ENCODE measurements at places on chromosomes 7 and 10.

GRCh38 chr10:111482621-111483216, 405.9 kb downstream of the ADRA2A start:
- DNase-seq: no peak

- DNase-seq: no peak
Measured at GRCh38 chr7:143318661-143319060, 2.8 kb downstream of the CLCN1 start.

DNA sequence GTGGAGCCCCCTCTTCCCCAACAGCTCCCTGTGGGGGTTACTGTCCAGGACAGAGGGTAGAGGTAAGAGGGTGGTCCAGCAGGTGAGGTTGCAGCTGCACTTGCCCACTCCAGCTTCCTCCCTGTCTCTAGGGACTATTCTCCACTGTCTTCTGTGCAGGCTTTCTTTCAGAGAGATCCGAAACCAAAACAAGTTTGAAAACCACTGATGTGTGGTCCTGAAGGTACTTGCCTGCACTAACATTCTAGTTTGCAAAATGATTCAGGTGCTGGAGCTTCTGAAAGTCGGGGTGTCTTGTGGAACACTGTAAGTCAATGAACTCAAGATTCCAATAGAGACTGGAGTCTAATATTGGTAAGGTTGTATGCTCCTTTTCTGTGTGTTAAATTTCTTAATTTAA, 63.1 kb downstream of the BLNK start:
- no peak for DNase-seq

GRCh38 chr10:29806350-29806788, 171.6 kb upstream of the SVIL start:
- DNase-seq: no peak

DNA sequence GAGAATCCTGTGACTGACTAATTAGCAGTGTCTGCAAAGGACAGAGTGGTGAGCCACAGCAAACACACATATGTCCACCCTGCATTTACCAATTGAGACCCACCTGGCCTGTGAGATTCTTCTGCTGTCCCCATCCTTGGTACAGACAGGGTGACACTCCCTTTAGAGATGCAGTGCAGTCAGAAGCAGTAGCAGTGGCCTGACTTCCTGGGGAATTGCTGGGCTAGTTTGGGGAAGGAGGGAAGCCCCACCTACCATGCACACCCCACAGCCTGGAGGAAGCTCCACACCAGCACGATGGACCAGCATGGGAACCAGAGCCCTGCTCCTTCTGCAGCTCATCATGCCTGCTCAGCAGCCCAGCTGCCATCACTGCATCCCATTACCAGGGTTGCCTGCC, 924.9 kb upstream of the ZNF722 start:
- no peak for DNase-seq

DNA sequence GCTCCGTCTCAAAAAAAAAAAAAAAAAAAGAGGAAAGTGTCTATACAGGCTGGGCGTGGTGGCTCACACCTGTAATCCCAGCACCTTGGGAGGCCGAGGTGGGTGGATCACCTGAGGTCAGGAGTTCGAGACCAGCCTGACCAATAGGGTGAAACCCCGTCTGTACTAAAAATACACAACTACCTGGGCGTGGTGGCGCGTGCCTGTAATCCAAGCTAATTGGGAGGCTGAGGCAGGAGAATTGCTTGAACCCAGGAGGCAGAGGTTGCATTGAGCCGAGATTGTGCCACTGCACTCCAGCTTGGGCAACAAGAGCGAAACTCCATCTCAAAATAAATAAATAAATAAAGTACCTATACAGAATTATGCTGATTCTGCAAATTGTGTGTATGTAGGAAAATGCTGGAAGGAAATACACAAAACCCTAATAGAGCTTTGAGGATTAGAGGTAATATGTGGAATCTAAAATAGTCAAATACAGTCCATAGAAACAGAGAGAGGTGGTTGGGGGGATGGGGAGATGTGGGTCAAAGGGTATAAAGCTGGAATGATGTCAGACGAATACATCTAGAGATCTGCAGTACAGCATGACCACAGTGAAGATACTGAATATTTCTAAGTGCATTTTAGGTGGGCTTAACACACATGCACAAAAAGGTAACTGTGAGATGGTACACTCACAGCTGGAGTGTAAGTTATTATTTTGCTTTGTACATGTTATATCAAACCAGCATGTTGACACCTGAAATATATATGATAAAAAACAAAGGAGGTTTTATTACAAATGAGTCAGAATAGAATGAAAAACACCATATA, 174.5 kb upstream of the KLF14 start:
- no peak for DNase-seq

DNA sequence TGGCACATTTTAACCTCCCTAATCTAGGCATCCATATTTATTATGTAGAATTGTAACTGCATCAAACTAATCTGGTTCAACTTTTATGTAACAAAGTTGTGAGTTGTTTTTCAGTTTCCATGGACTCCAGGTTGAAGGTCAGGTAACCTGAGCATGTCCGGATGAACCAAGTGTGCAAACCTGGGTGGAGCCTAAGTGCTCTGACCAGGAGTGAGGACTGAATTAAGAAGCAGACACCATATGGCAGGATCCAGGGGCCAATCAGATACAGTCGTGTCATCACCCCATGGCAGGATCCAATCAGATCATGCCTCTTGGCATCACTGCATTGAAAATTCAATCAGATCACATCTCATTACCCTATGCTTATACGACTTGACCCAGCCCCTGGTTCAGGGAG, 41.2 kb upstream of the PHYHIPL start:
- DNase-seq: no peak

- no peak for DNase-seq
Measured at GRCh38 chr7:122255454-122255853, 49.1 kb downstream of the FEZF1 start.

- no peak for DNase-seq
Measured at GRCh38 chr7:100132697-100133151, 6.0 kb downstream of the MBLAC1 start.

DNA sequence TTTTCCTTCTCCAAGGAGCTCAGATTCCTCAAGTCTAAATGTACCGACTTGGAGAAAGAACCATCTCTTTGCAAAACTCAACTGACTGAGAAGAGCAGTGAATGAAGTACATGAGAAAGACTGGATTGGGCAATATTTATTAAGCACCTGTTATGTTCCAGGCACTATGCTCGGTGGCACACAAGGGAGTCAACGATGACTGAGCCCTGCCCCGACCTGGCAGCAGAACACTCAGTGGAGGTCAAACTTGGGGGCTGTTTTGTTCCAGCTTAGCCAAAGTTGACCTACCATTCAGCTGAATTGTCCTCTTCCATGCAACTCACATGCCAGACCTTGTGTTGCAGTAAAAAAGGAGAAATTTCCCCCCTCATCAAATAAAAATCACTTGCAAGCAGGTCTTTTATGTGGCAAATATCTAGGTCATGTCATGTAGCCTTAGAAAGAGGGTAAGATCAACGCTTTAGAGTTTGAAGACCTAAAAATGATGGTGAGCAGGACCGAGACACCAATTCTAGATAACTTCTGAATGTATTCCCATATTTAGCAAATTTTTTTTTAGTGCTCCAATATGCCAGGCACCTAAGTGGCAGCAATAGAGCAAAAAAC, 14.3 kb upstream of the XPNPEP1 start:
- DNase-seq: no peak

DNA sequence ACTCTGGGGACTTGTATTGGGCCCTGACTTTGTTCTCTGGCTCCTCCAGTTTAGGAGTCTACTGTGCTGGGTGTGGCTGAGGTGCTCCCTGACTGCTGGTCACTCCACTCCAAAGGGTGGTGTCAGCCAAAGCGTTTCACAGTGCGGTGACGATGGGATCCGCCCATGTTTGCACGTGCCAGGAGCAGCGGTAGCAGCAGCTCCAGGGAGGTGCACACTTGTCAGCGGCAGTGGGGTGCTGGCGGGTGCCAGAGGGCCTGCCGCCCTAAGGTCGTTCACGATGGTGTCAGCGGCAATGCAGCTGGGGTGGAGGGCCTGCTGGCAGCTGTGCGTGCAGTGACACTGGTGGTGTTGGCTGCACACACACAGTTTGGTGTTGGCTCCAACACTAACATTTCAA, 268.5 kb upstream of the AKR1E2 start:
- DNase-seq: no peak

GRCh38 chr7:24284699-24285506, 913 bp downstream of the NPY start:
- DNase-seq: no peak

- no peak for DNase-seq
Measured at GRCh38 chr7:41425926-41426325, 277.0 kb downstream of the INHBA start.

DNA sequence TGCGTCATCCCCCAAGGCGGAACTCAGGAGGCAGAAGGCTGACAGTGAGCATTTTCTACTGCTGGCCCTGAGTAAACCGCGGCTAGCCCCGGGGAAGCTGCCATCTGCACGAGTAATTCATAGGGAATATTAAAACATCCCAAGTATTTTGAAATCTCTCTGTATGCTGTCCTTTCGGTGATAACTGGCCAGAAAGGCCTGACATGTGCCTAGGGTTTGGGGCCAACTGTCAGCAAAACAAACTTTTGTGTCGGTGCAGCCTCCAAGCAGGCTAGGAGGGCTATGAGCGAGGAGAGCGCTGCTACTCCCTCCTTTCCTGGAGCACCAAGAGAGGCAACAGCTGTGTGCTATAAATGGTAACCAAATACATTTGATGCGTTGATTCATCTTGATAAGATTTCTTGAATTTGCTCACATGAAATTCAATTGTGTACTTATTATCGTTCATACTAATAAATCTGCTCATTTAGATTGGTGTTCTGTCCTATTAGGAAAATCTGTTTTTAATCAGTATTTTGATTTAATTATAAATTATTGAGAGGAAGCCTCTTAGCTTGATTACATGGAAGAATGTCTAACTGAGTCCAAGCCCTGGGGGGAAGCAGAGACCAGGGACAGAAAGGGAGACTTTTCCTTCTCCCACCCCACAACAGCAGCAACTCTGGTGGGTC, 124.4 kb upstream of the NPS start:
- DNase-seq: no peak

DNA sequence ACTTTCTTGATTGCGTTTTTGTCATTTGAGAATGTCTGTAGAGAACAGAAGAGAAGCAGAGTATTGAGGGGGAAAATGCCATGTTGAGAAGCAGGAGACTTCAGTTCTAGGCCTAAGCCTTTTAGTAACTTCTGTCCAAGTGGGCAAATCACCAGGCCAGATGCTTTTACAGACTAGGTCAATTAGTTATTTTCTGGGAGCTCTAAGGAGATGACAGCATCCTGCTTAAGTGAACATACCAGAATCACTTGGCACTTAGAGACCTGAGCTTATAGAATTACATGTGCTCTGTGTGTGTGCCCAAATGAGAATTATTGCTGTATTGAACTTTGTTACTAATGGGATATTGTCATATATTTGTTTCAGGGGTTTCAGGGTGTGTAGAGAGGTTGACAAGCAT, 24.0 kb downstream of the AGK start:
- no peak for DNase-seq

- DNase-seq: no peak
Measured at GRCh38 chr7:28955718-28956607, 2.2 kb downstream of the TRIL start.

DNA sequence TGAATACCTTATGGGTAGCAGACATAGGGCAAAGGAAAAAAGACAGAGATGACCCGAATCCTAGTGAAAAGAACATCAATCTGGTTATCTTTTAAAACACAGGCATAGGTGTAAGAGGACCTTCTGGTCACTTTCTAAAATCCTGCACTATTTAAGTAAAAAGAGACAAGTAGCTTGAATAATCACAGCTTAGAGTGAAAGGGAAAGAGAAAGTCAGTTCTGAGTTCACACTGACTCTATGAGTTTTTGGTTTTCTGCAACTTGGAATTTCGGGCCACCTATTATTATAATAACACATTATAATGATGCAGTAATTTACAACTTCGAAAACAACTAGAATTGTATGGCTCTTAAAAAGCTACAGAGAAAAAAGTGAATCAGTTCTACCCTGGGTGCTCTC, 247.8 kb downstream of the DOCK4 start:
- DNase-seq: no peak

- no peak for DNase-seq
Measured at GRCh38 chr7:157265051-157265450, 71.8 kb upstream of the DNAJB6 start.

DNA sequence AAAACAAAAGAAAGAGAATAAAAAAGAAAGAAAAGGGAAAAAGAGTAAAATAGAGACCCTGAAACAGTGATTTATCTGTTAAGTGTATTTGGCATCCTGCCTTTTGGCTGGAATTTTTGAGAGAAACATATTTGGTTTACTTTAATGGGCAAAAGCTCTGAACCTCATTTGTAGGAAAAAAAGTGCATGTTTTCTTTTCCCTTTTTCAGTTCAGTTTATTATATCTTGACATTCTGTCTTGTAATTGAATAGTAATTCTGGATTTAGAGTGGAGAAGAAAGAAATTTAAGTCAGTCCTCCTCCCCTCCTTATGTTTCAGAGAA, 69.5 kb downstream of the ARID5B start:
- DNase-seq: no peak

- no peak for DNase-seq
Measured at GRCh38 chr10:117884093-117884492, 162.6 kb downstream of the RAB11FIP2 start.

- no peak for DNase-seq
Measured at GRCh38 chr7:136528329-136528728, 340.1 kb upstream of the CHRM2 start.

DNA sequence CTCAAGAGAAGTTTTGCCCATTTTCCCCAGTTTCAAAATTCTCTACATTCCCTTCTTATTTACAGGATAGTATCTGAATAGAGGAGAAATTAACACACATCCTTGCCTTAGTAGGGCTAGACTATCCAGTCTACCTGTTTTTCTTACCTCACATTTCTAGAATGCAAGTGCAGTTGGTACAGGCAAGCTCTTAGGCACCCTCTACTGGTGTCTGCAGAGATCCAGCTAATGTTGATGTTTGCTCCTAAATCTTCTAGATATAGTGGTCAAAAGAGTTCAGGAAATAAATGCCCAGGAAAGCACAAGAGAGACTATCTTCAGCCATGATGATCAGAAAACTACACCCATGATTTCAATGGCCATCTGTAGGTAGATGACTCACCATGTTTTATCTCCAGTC, 205.3 kb downstream of the HTR7 start:
- DNase-seq: no peak

DNA sequence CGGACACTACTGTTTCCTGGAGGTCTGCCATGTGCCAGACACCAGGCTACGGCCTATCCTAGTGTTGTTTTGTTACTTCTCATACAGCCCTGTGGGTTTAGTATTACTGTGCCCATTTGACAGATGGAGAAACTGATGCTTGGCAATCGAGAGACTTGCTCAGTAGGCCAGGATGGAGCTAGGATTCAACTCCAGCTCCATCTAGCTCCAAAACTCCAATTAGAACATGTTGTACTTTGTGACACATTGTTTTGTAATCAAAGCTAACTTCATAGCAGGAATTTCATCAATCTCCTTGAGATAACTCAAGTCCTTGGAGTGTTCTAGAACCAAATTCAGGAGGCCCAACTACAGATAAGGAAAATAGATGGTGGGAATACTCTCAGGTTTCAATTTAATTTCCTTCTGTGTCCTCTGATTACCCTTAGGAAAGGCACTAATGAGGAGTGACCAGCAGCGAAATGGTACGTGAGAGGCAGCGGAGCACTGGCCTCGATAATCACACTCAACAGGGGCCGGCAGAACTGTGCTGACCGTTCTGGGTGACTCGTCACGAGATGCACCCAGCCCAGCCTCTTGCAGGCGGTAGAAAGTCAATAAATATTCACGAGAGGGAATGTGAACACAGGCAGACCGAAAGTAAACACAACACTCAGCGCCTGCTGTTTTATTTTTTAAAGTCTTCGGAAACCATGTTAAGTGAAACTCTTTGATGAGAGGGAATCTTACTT, 269.6 kb upstream of the NEBL start:
- no peak for DNase-seq

- DNase-seq: no peak
Measured at GRCh38 chr7:55494951-55495350, 77.4 kb downstream of the VOPP1 start.

All from activated CD8-positive, alpha-beta memory T cell treated with anti-CD3 and anti-CD28 coated beads for 4 hours (primary cell).